Ovary (tissue), 10 donors: ENCODE measurements at places on chromosomes 6 and 20. TPM values are rescaled to one million over a fixed set of nuclear protein-coding genes. Genes with fewer than 3 reads are reported as not detected.

GRCh38 chr20:35912881-35913280 lies 41.4 kb downstream of the SCAND1 start:
- no peak for DNase-seq

The PI16 gene
- 3.1 TPM for total RNA-seq

DNA sequence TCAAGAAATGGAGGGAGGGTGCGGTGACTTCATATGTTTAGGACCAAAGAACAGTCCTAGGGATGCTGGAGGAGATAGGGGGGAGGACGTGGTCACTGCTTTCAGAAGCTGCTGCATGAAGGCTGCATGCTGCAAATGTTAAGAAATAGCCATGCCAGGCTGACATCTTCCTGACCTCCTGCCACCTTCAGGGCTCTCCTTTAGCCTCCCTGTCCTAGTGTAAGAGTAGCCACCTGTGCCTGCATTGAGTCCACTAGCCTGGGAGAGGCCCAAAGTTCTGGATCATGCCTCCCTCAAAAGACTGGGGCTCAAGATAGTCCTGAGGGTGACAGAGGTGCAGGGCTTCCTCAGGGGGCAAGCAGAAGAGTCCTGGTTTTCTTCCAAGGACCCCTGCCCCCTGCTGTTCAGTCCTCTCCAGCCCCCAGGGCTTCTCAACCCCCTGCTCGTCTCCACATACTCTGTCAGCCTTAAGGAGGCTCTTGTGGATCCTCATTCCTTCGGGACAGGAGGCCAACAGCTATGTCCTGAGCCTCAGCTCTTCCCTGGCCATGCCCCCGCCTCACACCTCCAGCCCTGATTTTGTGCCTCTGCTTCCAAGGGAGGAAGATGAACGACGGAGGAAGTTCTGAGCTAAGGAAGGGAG lies 96.3 kb downstream of the MRPL14 start:
- DNase-seq: no peak

DNA sequence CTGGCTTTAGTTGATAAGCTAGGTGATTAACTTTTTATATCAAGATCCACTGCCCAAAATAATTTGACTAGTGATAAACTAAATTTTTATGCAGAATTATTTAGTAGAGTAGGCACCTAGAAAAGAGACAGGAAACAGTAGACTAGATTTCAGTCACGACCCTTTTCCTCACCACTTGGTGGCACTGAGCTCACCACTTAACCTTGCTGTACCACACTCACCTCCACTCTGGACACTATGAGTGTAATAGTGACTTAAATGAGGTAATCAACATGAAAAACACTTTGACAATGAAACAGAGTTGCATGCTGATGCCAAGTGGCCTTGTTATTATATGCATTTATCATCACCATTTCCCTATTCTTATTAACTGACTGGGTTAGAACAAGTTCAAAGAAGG lies 730.4 kb downstream of the KIF16B start:
- no peak for DNase-seq

- DNase-seq: no peak
Measured at GRCh38 chr6:81838724-81839426, 86.4 kb upstream of the TENT5A start.
